Activated naive CD8-positive, alpha-beta T cell treated with anti-CD3 and anti-CD28 coated beads, Interleukin-2, amount 50 U/mL, for 24 hours (primary cell): ENCODE measurements at places on chromosomes 7 and 10.

GRCh38 chr10:4101918-4102654, 317.1 kb upstream of the KLF6 start:
- DNase-seq, result no peak

GRCh38 chr7:108659261-108659660, 89.6 kb downstream of the DNAJB9 start:
- no peak for DNase-seq

- DNase-seq, result no peak
These were observed 38.2 kb downstream of the CALML5 start for GRCh38 chr10:5461203-5461588.

GRCh38 chr7:101593556-101593955, 35.5 kb downstream of the MYL10 start:
- DNase-seq, result no peak

DNA sequence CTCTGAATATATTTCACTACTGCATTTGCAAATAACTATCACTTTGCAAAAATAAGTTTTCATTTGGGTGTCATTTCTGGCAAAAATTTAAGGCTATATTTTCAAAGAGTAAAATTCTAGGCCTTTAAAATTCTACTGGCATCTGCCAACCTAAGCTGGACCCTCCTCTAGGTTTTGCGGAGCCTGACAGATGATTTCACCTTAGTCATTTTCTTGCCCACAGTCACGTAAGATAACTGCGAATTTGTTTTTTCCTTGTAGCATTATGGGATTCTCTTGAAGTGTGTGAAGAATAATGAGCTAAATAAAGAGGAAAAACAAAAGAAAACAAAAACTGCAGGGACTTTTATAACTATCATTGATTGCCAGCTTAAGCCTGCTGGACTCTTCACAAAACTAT, 7.8 kb downstream of the MEOX2 start:
- no peak for DNase-seq

DNA sequence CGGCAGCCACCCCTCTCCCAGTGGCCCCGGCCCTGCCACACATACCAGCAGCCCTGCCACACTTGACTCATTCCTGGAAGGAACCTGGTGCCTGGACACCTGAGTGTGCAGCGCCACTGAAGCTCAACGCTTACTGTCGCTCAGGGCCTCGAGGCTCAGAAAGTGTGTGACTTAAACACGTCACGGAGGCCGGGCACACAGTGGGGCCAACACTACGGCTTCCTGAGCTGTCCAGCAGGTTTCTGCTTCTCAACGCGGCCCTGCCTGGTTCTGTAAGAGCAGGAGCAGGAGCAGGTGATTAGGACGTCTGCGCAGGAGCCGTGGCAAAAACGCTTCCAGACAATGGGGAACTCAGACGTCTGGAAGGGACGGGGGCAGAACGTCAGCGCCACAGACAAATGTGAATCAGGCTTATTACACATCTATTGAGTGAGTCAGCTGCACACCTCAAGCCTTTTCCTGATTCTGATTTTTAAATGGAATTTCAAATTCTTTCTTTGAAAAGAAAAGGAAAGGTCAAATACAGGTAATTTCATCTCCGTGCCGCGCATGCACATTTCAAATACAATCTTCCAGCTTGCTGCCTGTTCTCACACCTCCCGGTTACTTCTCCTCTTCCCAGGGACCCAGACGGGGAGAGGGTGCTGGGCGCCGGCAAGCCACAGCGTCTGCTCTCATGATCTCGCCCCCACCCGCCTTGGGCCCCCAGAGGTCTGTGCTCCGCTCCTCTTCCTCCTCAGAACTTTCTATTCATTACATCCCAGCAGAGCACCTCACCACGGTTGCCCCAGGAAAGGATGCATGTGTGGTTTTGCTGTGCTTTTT, 66.6 kb downstream of the ADARB2 start:
- no peak for DNase-seq

- DNase-seq, result no peak
These were observed 191.7 kb downstream of the TFEC start for GRCh38 chr7:115838829-115839228.

DNA sequence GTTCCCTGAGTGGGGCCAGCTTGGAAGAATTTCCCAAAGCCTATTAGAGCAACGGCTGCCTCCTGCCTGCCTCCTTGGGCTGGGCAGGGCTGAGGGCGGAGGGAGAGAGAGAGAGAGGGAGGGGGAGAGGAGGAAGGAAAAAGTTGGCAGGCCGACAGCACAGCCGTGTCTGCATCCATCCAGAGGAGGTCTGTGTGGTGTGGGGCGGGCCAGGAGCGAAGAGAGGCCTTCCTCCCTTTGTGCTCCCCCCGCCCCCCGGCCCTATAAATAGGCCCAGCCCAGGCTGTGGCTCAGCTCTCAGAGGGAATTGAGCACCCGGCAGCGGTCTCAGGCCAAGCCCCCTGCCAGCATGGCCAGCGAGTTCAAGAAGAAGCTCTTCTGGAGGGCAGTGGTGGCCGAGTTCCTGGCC, at the start of gene AQP1:
TSS of gene AQP1 (plus strand) at position 293 of the 409 bp plus-strand sequence. CDS start at position 350, 57 bp downstream.
- no peak for DNase-seq

- no peak for DNase-seq
These were observed 489.4 kb upstream of the SORCS1 start for GRCh38 chr10:107653832-107654287.

- no peak for DNase-seq
These were observed 8.1 kb downstream of the PRKRIP1 start for GRCh38 chr7:102404005-102404861.

- DNase-seq, result no peak
These were observed 735 bp downstream of the FKBP6 start for GRCh38 chr7:73328696-73329095.

DNA sequence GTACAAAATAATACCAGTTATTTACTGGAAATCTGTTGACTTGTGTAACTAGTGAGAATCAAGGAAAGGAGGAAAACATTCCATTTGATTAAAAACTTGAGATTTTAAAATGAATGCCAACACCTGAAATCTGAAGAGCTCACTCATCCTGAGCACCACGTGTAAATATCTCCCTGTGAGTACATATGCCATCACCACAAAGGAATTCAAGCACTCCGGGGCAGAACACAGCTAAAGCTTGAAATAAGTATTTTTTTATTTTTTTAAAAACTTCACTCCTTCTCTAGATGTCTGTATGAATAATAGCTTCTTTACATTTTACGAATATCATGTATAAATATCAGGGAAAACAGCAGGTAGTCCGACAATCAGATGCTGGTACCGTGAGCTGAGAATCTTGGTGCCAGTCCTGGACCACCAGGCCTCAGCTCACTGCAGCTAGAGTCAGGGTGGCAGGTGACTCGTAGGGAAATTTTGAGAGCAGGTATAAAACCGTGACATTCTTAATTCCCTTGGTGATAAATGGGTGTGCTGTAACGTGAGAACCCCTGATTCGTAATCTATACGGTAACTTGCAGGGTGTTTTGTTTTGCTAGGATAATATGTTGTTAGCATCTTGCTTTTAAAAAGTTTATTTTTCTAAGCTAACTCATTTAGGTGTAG, 12.7 kb downstream of the LMTK2 start:
- DNase-seq, result no peak

- DNase-seq, result no peak
These were observed 55.8 kb downstream of the FIGNL1 start for GRCh38 chr7:50394315-50394714.

- DNase-seq, result no peak
These were observed 105.0 kb downstream of the OTUD1 start for GRCh38 chr10:23543691-23544380.

DNA sequence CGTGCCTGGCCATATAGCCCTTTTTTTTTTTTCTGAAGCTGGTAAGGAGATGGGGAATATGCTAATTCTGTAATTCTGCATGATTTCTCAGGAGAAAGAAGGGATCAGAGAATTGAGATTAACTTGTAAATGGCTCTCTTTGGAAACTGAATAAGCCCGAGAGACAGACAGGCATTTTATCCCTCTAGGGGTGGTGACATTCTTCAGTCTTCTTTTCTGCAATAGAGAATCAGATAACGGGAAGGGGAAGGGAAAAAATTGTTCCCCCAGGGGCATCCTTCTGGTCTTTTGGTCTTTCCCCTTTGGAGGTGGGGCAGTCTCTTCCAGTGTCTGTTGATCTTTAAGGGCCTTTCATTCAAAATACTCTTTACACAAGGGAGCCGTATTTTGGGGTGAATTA, 34.2 kb downstream of the HK1 start:
- DNase-seq, result no peak

DNA sequence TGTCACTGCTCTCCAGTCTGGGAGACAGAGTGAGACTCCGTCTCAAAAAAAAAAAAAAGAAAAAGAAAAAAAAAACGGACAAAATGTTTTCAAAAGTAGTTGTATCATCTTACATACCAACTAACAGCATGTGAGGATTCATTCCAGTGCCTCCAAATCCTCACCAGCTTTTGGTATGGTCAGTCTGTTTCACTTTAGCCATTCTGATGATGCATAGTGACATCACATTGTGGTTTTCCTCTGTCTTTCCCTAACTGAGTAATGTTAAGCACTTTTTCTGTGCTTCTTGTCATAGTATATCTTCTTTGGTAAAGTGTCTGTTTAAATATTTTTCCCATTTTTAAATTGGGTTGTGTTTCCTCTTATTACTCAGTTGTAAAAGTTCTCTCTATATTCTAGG, 251.4 kb upstream of the CTBP2 start:
- no peak for DNase-seq

DNA sequence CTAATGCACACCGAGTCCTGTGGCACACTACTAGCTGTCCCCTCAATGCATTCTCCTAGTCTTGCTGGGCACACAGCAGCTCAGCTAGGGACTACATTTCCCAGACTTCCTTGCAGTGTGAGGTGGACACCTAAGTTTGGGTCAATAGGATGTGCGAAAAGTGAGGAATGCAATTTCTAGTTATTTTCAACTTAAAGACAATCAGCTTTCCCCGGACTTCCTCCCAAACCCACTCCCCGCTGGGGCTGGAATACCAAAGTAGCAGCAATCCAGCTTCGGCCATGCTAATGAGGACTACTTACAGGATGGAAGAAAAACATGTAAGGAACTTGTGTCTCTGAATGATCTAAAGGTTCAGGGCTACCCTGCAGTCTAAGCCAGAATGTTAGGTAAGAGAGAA, 286.4 kb upstream of the LRRN3 start:
- DNase-seq, result no peak

DNA sequence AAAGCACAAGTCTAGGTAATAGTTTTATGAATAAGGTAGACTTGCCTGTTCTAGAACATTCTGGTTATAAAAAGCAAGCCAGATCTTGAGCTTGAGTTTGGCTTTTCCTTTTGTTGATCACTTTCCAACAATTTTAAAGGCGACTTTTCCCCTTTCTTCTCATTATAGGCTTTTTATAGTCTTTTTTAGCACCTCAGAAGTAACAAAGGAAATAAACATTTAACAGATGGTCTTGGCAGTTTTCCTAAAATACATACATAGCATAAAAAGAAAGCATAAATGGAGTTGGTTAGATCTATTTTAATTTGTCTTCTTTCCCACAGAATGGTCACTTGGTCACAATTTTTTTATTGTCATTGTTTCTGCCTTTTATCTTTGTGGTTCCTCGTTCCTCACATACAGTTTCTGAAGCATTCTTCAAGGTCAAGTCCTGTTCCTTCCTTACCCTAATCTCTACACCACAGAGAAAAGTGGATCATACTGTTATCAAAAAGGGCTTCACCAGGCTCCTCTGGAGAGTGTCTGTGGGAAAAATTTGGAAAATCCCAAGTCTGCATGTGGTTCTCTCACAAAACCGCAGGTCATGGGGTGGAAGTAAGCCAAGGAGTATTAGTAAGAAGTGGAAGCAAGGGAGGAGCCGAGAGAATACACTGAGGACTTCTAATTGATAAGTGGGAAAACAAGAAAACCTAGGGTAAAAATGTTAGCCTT, 31.3 kb downstream of the THNSL1 start:
- DNase-seq, result no peak

GRCh38 chr7:129958643-129959470, 6.1 kb upstream of the UBE2H start:
- no peak for DNase-seq

DNA sequence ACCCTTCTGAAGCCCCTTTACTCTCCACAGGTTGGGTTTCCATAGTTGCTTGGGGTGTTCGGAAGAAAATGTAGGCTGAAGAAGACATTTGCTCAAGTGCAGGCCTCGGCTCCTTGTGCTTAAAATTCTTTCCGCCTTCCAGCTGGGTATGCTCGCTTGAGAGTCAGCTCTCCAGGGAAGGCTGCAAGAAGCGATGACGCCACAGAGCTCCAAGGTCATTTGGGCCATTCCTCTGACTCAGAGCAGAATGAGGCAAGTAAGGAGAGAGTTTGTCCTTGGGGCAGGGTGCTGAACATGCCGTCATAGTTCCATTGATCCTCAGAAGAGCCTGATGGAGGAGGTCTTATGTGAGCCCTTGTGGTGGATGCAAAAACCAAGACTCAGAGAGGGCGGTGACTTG, 27.4 kb upstream of the HSPA12A start:
- no peak for DNase-seq

DNA sequence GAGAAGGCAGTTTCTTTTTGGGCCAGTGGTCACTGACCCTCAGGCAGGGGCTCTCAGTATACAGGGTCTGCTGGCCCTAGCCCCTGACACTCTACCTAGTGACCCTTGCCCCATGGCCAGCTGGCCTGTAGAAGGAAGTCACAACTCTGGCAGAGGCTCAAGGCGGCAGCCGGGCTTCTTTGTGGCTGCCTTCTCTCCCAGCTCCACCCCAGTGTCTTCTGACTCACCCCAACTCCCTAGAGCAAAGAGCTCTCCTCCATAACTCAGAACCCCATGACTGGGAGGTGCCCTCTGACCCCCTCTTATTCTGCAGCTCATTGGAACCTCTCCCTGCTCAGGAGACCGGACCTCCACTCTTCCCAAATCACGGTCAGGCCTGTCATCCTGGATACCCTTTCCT, 358.2 kb downstream of the FGFR2 start:
- DNase-seq, result no peak

- no peak for DNase-seq
These were observed 75.3 kb upstream of the PPP1R9A start for GRCh38 chr7:94832051-94832450.

- no peak for DNase-seq
These were observed 554.9 kb downstream of the HTR7 start for GRCh38 chr10:90302758-90303481.

DNA sequence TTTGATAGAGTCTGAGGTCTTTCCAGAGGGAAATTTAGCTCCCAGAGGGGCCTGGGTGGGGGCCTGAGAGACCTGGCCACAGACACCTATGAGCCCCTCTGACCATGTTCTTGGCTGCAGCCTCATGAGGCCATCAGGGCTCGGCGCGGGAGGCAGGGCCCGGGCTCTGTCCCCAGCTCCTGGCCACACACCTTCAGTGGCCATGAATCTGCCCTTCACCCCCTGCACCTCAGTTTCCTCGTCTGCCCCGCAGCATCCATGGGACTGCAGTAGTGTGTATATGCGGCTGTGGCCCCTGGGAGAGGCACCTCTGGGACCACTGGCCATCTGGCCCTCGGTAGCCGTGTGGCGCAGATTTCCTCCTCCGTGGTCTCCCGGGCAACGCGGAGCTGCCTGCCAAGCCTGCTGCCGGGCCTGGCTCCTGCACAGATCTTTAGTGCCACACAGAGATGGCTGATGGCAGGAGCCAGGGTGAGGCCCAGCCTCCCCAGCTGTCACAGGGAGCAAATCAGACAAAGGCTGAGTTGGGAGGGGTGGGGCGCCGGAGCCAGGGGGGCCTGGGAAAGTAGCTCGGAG, 23.6 kb upstream of the ADCYAP1R1 start:
- no peak for DNase-seq

GRCh38 chr7:36562121-36562520, 162.2 kb downstream of the AOAH start:
- DNase-seq, result no peak

- no peak for DNase-seq
These were observed 69.3 kb downstream of the AVL9 start for GRCh38 chr7:32564542-32564941.
